ENCODE measurements at places on chromosomes 16 and 17.

- DNase-seq, result no peak
Observed at GRCh38 chr17:67215991-67216421, 29.0 kb downstream of the HELZ start.

GRCh38 chr17:38333635-38334295 lies 10.0 kb downstream of the GPR179 start:
- DNase-seq, result peak; percentile 67

GRCh38 chr16:9665851-9666271 lies 516.4 kb downstream of the GRIN2A start:
- no peak for DNase-seq

- DNase-seq, result no peak
Observed at GRCh38 chr17:67946513-67946912, 49.8 kb downstream of the C17orf58 start.

DNA sequence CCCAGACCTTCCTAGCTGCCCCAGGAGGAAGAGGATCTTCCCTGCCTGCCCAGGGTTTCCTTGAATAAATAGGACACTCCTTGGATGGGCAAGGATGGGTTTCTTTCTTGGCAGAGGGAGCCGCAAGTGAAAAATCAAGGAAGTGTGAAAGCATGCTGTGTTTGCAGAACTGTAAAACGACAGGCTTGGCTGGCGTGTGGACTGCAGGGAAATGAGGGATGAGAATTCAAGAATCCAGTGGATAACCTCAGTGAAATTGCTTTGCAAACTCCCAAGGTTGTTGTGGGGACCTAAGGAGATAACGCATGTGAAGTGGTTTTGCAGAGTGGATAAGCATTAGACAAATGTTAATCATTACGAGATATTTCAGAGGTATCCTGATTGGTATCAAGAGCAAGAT lies 20.4 kb downstream of the GPR139 start:
- DNase-seq, result no peak

- DNase-seq, result peak; percentile 94
Observed at GRCh38 chr16:2969545-2970521, 685 bp downstream of the PAQR4 start.

DNA sequence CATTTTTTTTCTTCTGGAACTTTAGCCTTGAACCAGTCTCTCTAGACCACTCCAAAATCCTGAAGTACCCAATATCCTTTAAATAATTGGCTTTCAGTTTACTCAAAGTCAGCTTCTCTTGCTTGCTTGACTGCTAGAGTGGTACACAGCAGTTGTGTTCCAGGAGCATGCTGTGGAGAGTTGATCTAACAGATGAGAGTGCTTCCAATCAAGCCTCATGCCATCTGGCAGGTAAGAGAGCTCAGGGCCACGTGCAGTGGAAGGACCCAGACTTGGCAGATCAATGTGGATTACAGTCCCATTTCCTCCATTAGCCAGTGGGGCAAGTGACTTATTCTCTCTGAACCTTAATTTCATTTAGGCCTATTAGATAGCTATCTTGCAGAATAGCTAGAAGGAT lies 15.7 kb downstream of the CNEP1R1 start:
- no peak for DNase-seq

GRCh38 chr16:29915590-29916247 lies 10.3 kb downstream of the KCTD13 start:
- no peak for DNase-seq

DNA sequence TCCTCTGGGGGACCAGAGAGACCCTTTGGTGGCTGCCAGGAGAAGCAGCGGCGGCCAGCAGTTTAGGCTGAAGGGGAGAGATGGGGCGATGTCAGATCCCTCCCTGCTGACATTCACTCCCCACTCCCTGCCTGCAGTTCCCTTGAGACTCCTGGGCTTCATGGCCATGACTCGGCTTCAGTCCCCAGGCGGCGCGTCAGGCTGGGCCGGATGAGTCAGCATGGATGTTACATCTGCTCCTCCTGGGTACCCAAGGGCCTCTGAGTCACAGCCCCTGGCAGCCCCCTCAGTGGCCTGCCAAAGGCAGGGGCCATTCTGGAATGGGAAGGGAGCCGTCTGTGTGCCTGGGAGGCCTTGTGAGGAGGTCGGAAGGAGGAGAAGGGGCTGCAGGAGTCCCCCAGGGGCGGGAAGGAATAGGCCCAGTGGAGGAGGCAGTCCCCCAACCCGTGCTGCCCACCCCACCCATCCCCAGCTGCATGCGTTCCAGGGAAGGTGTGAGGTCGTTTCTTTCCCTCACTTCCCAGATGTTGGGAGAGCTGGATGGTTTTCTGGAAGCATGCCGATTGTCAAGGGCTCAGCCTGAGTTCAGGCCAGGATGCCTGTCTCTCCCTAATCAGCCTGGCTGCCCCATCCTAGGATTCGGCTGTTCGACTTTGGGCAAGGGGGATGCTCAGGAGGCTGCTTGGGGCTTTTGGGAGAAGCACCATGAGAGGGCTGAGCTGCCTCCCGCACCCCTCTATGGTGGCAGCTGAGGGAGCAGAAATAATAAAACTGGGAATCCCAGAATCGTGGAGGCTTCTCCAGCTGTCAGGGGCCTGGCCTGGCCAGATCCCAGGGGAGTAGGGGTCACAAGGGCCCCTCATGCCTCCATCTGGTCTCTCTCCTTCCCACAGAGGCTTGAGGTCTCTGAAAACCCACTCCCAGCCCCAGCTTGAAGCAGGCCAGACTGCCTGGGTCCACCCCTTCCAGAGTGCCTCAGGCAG lies 9.7 kb downstream of the RHBDL3 start:
- DNase-seq, result peak; percentile 73

DNA sequence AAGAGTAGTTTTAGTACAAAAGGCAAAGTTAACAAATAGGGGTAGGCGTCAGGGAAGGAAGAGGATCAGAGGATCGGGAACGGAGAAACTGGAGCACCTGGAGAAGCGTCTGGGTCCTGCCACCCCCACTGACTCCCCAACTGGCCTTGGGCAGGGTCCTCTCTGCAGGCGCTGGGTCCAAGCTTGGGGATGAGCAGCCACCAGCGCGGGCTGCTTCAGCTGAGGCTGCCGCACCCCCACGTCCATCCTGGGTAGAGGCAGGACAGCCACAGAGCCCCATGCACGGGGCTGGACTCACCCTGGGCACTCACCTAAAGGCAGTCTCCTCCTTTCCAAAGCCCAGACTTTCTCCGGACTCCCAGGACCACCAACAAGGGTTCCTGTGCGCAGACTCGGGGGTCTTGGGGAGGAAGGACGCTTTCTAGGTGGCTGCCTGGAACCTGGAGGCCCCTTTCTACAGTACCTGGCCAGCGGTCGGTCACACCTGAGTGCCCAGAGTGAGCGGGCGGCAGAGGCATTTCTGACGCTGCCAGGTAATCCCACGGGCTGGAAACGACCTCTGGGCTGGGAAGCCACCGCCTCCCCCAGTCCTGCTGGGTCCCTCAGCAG lies 1.1 kb downstream of the HS3ST6 start:
- DNase-seq, result no peak

DNA sequence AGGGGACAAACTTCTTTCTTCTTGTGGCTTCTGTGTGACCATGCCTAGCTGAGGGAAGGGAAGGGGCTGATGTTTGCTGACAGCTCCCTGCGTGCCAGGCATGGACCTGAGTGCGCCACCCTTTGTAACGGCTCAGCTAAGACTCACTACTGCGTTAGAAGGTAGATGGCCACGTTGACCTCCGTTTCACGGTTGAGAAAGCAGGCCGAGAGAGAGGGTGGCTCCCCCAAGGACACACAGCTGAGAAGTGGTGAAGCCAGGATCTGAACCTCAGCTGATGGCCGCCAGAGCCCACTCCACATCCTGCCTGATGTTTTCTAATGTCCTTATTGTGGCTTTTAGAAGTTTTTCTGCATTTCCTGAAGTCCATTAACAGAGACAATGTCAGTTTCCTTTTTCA lies 45.1 kb downstream of the RGS9 start:
- DNase-seq, result no peak

DNA sequence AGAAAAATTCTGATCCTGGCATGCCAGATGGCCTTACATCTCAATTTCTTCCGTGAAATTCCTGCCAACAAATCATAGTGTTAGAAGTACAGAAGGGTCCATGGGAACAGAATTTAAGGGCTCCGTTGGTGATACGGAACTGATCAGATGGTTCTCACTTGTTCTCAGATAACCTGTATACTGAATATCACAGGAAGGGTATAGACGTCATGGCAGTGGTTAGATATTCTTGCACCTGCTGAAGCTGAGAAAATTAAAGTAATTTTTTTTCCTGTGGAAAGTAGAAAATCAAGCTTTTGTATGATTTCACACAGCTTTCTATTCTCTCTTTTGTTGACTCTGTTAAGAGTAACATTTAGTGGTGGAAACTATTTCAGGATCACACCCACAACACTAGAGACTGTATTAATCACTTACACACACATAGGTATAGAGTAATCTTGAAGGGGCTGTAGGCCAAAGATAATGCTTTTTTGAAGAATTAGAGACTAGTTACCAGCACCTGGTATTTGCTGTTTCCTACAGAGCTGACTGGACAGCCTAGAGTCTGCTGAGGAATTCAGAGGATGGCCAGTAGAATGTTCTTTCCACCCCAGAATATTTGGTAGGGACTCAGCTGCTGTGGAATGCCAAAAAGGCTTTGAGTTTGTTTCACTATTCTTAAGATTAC lies 7.5 kb downstream of the TENT4B start:
- DNase-seq, result peak; percentile 51

GRCh38 chr17:56798916-56799315 lies 34.8 kb downstream of the C17orf67 start:
- no peak for DNase-seq

DNA sequence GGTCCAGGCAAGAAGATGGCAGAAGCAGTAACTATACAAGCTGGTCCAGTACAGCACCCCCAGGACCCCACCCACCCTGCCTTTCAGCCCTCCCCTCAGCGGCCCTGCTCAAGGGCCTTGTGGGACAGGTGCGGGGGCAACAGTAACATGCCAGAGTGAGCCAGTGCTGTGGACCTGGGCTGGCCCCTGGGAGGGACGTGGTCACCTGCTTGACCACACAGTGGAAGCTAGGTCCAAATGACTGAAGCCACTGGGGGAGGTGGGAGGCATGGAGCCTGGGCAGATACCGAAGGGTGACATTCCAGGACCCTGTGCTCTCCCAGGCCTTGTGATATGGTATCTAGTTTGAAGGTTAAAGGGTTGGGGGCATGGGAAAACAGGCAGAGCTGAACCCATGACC lies 17.3 kb downstream of the ATP6V0D1 start:
- DNase-seq, result no peak

- peak; percentile 96 for DNase-seq
Observed at GRCh38 chr17:38702166-38702915, 2.7 kb upstream of the MLLT6 start.

DNA sequence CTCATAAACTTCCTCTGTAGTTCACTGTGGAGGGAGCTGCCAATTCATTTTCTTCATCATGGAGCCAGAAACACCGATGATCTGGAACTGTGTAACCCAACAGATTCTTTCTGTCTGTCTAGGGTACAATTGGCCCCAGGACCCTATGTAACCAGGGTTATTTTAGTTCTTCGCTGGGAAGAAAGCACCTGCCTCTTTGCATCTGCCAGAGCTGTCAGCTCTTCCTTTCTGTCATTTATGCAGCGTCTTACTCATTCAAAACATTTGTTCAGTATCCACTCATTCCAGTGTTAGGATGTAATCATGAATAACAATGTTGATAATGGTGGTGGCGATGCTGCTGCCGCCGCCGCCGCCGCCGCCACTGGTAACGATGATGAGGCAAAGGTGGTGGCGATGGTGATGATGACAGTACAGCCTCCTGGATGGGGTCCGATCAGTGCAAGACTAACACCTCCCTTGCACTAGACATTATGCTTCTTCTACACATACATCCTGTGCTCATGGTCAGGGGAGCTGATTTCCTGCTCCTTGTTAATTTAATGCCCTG lies 46.1 kb downstream of the IRX5 start:
- DNase-seq, result no peak

- DNase-seq, result peak; percentile 47
Observed at GRCh38 chr17:37848690-37849616, 75.3 kb upstream of the TBC1D3K start.

- DNase-seq, result no peak
Observed at GRCh38 chr17:73359987-73360410, 48.2 kb upstream of the CDC42EP4 start.

- peak; percentile 69 for DNase-seq
Observed at GRCh38 chr16:85750827-85751697, at the start of gene C16orf74. TSS of gene C16orf74 (minus strand) at chr16:85751096. CDS start at chr16:85735217, 15,879 bp downstream.

- DNase-seq, result no peak
Observed at GRCh38 chr17:49755663-49756283, 8.2 kb downstream of the FAM117A start.

Measured in hematopoietic multipotent progenitor cell treated with erythropoietin and hydrocortisone succinate and interleukin-3 and kit ligand, for 4 days (in vitro differentiated cells).